ENCODE measurements at places on chromosomes 13 and 19.

- no peak for DNase-seq
Observed at GRCh38 chr19:45968626-45969025, 5.0 kb downstream of the NOVA2 start.

- DNase-seq: no peak
Observed at GRCh38 chr13:107808389-107808788, 406.9 kb downstream of the LIG4 start.

DNA sequence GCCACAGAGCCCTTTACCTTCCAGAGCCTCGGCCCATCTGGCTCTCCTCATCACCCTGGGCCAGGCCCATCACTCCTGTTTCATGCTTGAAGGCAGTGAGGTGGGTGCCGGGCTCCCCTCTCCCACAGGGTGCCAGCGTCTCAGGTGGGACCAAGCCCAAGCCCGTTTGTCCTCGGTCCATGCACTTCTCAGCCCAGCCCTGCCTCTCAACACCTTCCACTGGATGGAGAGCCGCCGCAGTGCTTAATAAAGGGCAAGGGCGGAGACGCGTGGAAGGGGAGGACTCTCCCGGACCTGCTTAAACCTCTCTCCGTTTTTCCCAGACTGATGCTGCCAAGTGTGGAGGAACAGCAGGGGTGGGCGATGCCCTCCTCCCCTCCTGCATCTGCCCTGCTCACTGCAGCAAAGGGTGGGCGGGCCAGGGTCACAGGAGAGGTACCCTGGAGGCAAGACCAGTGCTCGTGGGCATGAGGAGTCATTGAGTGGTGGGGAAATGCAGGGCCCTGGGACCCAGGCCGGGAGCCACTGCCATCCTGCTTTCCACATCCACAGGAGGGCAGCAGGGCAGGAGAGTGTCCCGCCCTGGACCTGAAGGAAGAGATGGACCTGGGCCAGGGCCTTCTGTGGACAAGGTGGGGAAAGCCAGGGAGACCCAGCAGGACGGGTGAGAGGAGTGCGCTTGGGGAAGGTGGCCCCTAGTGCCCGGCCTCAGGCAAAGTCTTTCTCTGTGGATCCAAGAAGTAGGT, 9.7 kb upstream of the ATP11A start:
- no peak for DNase-seq

DNA sequence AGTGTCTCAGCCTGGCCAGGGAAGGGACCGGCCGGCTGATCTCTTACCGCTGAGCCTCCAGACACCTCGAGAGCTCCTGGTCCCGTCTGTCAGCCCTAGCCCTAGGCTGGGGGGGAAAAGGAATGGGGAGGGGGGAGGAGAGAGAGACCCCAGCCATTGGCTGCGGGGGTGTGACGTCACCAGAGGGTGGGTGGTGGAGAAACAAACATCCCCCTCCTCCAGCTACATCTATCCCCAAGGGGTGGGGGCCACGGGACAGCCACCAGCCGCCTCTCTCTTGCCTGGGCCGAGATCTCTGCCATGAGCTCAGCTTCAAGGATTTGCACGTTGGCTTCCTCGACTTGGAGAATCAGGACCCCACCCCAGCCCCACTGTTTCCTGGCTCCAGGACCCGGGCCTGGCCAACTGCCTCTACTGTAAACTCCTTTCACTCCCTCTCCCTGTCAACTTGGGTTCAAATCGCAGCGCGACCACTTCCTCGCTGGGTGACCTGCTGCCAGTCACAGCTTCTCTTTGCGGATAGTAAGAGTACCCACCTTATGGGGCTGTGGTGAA, at the start of gene PRX:
TSS of gene PRX (minus strand) at position 88 of the 555 bp plus-strand sequence. CDS start 5,446 bp downstream, outside the sequence.
- DNase-seq: no peak

GRCh38 chr13:98171900-98172589, 5.0 kb downstream of the RNF113B start:
- peak; percentile 26 for DNase-seq

DNA sequence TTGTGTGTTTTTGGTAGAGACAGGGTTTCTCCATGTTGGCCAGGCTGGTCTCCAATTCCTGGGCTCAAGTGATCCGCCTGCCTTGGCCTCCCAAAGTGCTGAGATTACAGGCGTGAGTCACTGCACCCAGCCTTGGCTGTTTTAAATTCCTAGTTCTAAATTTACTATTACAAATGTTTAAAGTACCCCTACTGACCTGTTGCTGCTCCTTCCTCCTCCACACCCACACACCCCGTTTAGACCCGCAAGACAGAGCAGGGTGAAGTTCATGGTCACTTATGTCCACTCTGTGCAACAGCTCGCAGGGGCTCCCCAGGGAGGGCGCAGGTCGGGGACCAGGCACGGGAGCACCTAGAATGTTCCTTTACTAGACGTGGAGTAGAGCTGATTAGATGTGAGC, 28.7 kb downstream of the TMEM161A start:
- DNase-seq: no peak

DNA sequence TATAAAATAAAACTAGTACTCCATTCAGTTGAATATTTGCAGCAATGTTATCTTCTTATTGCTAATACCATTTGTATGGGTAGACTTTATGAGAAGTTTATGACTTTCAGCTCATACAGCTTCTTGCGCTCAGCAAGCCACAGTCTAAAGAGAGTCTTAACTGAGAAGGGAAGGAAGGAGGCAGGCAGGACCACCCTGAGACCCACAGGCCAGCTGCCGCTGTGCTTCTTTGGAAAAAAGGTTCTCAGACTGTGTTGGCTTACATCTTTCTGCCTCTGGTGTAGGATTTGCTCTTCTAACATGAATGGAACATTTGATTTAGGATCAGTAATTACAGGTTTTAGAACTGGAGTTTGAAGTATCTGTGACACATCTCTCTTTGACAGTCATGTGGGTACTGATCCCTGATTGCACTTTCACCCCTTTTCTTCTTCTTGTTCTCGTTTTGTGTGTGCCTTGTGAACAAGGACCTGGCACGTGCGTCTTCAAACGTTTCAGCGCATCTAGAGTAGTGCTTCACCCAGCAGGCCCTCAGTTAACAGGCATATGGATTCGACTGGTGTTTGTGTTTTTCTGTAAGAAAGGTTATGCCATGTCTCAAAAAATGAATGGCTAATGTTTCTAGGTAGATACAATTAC, 7.1 kb upstream of the GPR18 start:
- DNase-seq: no peak

DNA sequence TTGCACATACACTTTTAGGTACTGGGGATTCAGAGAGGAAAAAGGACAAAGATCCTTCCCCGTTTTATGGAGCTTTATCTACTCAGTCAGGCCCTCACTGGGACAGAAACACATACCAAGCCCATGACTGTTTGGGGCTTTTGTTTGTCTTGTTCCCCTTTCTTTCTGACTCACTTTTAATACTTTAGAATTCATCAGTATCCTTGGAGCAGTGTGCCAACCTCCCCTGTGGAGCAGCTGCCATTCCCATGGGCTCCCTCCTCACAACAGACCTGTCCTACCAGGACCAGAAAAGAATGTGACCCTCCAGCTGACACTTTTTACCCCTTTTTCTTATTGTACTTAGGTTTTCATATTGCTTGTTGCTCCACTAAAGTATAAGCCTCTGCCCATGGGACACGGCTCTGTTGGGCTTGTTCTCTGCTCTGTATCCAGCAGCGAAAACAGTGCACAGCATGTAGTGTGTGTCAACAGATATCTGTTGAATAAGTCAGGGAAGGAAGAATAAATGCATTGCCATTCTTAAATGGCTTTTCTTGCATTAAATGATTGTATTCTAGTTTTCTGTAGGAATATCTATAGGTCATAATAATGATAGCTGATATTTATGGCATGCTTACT, 431.1 kb downstream of the EFNB2 start:
- DNase-seq: no peak

DNA sequence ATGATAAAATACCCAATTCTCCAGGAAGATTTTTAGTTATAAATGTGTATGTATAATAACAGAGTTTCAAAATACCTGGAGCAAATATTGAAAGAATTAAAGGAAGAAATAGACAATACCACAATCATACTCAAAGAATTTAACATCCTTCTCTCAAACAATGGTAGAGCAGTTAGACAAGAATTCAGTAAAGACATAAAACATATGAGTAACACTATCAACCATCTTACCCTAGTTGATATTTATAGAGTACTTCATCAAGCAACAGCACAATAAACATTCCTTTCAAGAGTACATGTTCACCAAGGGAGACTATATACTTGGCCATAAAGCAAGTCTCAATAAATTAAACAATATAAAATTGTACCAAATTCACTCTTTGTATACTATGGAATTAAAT, 108.4 kb downstream of the DLEU7 start:
- no peak for DNase-seq

GRCh38 chr13:109243311-109243951, 543.0 kb downstream of the IRS2 start:
- DNase-seq: no peak

- no peak for DNase-seq
Observed at GRCh38 chr13:23472189-23472588, 38.7 kb upstream of the SACS start.

GRCh38 chr13:33322965-33323668, 37.6 kb upstream of the STARD13 start:
- DNase-seq: no peak

DNA sequence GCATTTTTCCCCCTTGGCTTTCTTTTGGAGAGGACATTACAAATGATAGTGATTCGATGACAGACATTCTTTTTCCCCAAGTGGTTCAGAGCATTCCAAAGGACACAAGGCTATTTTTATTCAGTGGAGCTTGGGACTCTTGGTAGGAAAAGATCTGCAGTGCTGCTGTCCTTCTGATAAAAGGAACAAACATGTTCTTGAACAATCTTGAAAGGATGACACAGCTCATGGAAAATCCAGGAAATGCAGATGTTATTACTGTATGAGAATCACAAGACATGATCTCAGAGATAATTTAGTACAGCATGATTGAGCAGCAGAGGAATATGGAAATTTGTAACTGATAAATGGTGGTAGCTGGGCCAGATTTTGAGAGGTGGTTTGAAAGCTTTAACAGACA, 96.2 kb upstream of the RFC3 start:
- DNase-seq: no peak

- no peak for DNase-seq
Observed at GRCh38 chr13:44764302-44764692, 188.2 kb upstream of the TSC22D1 start.

GRCh38 chr19:46555628-46556280, 45.4 kb upstream of the CALM3 start:
- DNase-seq: no peak

GRCh38 chr19:7391218-7391670, 42.5 kb downstream of the ARHGEF18 start:
- DNase-seq: no peak

DNA sequence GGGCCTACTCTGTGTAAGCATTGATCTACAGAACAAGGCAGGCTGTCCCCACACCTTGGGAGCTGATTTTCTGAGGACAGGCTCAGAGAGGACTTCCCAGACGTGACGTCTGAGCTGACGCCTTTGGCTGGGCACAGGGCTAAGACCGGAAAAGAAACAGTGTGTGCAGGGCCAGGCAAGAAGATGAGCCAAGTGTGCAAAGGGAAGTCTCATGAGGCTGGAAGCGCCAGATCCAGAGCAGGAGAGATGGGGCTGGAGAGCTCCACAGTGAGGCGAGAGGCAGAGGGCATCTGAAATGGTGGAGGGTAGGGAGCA, 12.7 kb downstream of the IGLON5 start:
- DNase-seq: no peak

- no peak for DNase-seq
Observed at GRCh38 chr13:43720780-43721397, 65.9 kb downstream of the ENOX1 start.

DNA sequence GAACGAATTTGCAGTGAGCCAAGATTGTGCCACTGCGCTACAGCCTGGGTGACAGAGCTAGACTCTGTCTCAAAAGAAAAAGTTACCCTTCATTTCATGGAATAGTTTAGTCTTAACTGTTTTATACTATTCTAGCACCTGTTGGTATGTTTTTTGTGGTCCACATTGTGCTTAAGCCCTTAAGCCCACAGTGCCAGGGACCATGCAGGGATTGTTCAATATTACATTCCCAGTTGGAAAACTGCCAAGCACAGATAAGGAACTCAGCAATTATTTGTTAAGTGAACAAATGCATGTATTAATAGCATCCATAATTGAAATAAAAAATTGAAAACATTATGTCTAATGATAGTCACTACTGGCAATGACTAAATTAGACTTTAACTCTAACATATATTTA, 193.5 kb downstream of the PCDH17 start:
- DNase-seq: no peak

- DNase-seq: no peak
Observed at GRCh38 chr13:92514420-92515125, 712.0 kb upstream of the GPC6 start.

GRCh38 chr19:17946965-17947784, 14.4 kb downstream of the CCDC124 start:
- no peak for DNase-seq

GRCh38 chr19:47228937-47229675, 1.9 kb downstream of the BBC3 start:
- DNase-seq: peak; percentile 34

GRCh38 chr13:36332986-36333385, 13.2 kb downstream of the SPART start:
- no peak for DNase-seq

- no peak for DNase-seq
Observed at GRCh38 chr13:39760521-39760920, 105.1 kb downstream of the COG6 start.

GRCh38 chr13:110637747-110638146, 22.4 kb downstream of the NAXD start:
- no peak for DNase-seq

GRCh38 chr19:30498707-30499106, 126.5 kb downstream of the ZNF536 start:
- DNase-seq: no peak

DNA sequence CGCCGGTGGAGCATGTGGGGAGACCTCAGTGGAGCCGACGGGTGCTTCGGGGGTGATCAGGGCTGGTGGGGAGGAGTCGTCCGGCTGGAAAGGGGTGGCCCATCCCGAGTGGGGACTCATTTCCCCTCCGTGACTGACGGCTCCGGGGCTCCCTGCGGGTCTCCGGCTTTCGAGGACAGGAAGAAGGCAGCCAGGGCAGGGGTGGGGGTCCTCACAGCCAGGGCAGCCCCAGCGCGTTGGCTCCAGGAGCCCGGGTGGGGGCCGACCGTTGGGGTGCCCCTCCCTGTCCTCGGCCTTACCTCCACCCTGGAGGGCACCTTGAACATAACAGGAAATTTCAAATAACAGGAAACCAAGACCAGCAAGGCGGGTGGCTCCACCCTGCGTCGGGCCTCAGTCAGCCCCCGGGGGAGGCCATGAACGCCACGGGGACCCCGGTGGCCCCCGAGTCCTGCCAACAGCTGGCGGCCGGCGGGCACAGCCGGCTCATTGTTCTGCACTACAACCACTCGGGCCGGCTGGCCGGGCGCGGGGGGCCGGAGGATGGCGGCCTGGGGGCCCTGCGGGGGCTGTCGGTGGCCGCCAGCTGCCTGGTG, at the start of gene S1PR4:
TSS of gene S1PR4 (plus strand) at position 393 of the 596 bp plus-strand sequence. CDS start at position 417, 24 bp downstream.
- no peak for DNase-seq

DNA sequence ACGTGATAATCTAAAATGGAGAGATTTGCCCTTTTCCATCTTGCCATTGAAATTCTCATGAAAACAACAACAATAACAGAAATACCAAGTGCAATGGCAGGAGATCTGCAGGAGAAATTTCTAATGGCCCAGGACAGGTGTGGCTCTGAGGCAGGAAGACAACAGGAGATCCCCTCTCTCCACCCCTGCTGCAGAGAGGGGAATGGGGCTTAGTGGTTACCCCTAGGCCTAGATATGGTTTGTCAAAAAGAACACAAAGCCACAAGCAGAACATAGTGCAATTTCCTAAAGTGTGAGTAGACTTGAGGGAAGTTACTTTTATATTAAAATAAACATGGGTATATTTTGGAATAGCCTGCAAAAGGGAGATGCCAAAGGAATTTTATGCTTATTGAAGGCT, 369.5 kb downstream of the KCNRG start:
- no peak for DNase-seq
